ENCODE measurements at places on chromosomes 3 and 15.

- no peak for DNase-seq
Measured at GRCh38 chr15:62593681-62594399, 428.8 kb upstream of the C2CD4B start.

DNA sequence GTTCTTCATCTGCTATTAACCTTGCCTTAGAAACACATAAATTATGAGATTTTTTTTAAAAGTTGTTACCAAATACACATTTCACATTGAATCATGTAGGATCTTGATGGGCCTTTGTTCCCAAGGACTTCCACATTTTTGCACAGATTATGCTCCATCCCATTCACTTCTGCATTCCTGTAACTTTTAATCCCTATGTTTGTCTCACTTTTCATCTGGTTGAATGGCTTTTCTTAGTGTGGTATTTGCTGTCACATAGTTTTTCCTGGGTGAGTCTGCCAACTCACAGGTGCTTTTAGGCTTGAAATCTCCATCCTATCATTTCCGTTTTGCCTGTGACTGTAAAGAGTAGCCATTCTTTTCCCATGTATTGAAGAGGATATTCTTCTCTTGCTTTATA is 297.2 kb upstream of the TPRG1 start:
- no peak for DNase-seq

GRCh38 chr15:64686130-64686735 is 89.2 kb downstream of the RBPMS2 start:
- peak; percentile 63 for DNase-seq

DNA sequence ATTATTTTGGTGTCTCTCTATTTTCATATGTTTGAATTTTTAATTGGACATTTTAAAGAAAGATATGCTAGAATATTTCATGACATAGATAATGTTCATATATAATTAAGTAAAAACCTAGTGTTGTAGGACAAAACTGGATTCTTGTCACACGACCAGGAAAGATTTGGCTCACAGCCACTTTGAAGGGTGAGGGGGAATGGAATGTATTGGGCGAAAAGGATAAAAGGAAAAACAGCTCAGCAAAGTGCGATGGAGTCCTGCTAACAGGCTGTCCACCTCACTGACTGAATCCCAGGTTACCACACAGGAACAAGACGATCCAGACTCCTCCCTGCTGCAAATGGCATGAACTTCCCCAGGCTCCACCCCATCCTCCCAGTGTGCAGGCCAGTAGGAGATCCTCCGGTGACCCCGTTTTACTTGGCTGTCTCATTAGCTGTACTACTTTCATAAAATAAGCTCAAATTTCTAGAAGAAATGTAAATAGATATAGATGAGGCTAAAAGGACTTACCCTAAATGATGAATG is 186.2 kb downstream of the CD47 start:
- DNase-seq = no peak

- no peak for DNase-seq
Measured at GRCh38 chr3:178443634-178444033, 92.6 kb upstream of the KCNMB2 start.

DNA sequence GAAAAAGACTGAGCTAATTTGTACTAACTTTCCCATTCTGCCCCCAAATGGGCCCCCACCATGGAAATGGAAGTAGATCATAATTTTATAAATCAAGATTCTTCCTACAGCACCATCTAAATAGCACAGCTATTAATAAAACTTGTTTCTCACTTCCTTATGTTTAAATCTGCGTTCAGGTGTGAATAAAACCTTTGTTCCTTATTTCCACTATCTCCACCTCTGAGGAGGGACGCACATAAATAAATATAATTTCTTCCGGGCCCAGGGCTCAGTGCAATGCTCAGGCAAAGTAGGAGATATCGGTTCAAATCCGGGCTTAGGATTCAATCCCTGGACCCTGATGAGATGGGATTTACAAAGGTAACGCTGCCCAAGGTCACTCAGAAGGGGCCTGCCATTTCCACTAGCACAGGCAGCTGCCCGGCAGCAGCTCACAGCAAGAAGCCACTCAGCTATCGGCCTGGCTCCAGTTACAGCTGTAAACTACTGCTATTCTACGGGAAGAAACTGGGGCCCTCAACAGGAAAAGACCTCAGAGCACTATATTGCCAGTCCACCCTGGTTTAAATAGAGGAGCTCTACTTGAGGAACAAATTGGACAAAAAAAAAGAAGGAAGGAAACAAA is 52.5 kb downstream of the FOXP1 start:
- no peak for DNase-seq

DNA sequence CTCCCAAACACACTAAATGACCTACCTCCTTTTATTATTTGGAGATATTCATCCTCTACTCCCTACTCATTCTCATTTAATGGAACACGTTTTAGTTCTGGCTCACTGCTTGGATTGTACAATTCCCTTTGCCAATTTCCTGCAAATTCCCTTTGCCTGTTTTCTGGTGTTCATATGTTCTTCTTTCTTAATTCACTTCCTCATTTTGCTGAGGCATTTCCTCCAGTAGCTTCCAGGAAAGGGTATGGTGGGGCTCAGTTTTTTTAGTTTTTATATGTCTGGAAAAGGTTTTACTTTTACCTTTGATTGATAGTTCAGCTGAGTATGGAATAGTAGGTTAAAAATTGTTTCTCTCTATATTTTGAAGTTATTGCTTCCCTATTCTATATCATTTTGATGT is 143.6 kb upstream of the GOLIM4 start:
- DNase-seq = no peak

- no peak for DNase-seq
Measured at GRCh38 chr3:99108508-99108907, 207.0 kb upstream of the DCBLD2 start.

All from frontal cortex (tissue), 4 donors.